Amniotic stem cell (primary cell): ENCODE measurements at places on chromosomes 5 and 9.

DNA sequence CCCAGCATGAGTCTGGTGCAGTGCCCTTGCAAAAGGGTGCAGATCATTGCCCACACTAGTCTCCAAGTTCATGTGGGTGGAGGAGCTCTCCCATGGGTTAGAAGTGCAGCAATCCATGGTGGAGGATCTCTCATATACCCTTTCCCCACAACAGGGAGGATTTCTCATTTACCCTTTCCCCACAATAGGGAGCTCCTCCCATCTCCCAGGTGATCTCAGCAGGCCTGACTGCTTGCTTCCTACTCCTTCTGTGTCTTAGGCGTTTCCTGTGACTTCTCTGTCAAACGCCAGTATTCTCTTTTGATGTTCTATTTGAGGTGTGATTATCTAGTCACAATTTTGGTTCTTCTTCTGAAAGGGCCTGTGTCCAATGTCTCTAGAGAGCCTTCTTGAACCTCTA is 133.8 kb upstream of the RFX3 start:
- no peak for DNase-seq

GRCh38 chr5:176474476-176474875 is 26.3 kb downstream of the FAF2 start:
- DNase-seq = no peak

DNA sequence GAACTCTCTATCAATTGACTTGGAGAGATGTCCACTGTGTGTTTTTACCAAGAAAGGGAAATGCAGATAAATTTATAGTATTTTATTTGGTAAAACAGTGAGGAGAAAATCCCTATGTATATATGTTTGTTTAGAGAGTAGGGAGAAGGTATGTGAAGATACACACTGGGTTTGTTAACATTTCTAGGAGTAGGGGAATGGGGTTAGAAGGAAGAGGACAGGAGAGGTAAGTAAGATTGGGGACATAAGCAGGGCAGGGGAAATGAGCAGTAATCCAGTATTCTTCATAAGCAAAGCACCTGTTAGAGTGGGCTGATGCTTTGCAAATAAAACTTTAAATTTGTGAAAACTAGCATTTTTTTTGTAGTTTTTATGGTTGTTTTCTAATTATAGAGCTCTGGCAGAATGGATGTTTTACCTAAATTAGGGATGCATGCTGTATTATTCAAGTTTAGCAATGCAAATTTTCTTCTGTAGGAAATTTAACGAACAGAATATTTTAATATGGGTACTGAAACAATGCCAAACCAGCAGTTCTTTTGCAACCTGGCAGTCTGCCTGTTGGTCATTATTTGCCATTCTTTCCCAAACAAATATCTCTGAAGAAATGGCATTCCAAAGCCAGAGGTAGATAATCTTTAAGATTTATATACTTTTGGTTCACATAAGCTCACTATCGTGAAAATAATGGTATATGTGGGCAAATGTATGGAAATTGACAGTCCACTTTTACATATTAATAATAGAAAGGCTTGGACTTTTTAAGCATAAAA is 19.4 kb upstream of the DCP2 start:
- DNase-seq = no peak

DNA sequence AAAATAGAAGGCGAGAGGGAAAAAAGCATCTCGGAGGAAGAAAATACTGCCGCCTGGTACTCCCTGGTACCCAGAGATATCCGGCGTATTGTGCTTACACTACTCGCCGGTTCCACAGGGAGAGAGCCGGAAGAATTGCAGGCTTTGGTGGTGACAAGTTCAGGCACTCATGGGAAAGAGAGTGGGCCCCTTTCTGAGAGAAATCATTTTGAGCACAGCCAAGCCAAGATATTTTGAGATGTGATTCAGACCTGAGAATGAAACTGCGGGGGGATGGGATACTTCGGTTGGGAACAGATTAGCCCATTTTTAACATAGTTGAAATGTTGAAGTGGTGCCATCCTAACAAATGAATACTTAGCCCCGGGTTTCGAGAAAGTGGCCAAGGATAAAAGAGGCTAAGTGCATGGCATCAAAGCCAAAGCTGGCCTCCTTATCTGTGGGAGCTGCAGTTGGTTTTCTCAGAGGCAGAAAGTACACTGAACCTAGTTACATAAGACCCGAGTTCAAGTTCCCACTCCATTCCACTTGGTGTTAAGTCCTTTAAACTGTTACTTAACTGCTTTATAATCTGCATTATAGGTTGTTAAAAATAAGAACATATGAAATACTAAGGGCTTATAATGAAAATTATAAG is 62.7 kb downstream of the SLC1A3 start:
- DNase-seq = no peak

DNA sequence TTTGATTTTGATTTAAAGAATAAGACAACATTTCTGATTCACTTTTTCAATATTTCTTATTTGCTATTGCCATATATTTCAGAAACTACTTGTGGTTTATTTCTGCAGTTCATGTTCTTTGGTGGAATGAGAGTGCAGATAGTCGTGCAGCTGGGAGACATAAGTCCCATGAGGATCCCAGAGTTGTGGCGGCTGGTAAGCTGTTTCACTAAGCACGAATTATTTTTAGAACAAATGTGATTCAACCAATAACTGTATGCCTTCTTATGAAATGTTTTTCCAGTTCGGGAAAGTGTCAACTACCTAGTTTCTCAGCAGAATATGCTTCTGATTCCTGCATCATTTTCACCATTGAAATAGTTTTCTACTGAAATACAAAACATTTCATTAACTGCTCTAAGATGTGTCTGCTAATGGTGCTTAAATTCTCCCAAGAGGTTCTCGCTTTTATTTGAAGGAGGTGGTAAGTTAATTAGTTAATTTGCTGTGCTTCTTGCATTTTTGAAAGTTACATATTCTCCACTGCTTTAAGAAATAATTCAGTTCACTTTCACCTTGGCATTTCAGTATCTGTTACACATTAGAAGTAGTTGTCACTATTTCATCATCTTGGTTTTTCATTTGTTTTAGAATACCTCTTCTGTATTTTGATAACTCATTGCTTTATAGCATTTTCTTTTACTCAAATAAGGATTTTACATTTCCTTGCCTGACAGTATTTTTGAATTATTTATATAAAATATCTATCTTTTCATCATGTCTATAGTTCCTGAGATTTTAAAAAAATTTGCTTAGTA is 9.0 kb downstream of the NIPSNAP3B start:
- no peak for DNase-seq

DNA sequence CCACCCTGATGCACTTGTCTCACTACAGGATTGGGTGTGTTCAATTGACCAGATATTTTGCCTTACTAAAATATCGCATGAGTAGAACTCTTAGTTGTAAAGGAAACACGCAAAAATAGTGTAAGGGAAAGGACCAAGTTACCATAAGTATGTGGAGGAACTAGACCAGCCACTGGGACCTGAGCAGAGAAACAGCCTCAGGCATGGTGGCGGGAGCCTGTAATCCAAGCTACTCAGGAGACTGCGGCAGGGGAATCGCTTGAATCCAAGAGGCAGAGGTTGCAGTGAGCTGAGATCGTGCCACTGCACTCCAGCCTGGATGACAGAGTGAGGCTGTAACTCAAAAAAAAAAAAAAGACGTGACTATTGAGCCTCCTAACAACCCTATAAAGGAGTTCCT is 117.9 kb upstream of the SPATA31C2 start:
- DNase-seq = no peak

- DNase-seq = no peak
Observed at GRCh38 chr9:131475111-131475955, 27.4 kb upstream of the POMT1 start.

GRCh38 chr9:87512311-87512710 is 14.6 kb downstream of the DAPK1 start:
- DNase-seq = no peak

DNA sequence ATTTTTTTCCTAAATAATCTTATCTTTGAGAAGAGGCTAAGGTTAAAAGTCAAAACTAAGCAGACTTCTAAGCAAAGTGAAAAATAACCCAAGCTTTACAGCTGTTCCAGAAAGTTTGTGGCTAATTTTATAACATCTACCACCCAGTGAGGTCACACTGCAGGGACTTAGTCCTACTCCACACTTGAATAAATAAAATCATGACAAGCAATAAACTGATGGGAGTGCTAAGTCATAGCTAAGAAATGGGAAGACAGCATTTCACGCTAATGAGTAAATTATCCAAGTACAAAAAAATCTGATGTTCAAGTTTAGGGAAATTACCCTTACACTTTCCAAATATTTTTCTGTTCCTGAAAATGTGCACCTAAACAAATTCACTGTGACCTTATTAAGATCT is 47.7 kb downstream of the ZNF608 start:
- no peak for DNase-seq

DNA sequence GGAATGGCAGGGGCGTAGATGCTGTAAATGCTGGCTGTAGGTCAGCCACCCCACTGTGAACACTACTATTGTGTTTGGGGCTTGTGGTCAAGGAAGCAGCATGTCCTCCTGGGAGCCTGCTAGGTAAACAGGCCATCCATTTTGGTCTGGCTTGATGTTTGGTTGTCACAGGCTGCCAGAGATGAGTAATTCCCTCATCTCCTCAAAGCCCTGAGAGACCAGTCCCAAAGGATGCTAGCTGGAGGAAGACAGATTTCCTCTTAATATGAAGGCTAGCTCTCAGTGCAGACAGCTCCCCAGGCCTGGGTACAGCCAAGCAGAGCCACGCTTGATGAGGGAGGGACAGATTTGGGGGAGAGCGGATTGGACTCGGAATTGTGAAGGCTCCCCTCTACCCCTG is 72.5 kb upstream of the MAP1B start:
- no peak for DNase-seq

DNA sequence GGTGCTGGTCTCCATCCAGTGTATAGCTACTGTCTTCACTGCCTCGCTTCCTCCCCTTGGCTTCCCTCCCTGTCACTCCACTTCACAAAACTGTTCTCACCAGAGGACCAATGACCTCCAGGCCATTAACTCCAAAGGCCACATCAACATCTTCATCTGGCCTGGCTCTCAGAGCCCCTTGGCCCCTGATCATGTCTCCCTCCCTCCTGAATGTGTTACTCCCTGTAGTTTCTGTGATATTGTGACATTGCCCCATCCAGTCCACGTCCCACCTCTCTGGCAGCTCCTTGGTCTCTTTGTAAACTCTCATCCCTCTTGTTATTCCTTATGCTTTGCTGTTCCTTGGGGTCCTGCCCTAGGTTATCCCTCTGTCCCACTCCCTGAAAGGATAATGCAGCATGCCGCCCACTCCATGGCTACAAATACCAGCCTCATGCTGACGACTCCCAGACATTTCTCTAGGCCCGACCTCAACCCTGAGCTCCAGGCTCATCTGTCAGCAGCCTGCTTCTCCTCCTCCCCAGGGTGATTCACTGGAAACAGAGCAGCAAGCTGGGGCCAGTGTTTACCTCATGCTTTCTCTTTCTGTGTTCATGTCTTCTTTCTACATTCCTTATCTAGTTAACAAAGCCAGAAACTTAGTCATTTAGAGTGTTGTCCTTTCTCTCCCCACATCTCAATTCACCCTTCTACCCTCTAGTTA is 312.2 kb downstream of the SPOCK1 start:
- DNase-seq = peak; percentile 49

DNA sequence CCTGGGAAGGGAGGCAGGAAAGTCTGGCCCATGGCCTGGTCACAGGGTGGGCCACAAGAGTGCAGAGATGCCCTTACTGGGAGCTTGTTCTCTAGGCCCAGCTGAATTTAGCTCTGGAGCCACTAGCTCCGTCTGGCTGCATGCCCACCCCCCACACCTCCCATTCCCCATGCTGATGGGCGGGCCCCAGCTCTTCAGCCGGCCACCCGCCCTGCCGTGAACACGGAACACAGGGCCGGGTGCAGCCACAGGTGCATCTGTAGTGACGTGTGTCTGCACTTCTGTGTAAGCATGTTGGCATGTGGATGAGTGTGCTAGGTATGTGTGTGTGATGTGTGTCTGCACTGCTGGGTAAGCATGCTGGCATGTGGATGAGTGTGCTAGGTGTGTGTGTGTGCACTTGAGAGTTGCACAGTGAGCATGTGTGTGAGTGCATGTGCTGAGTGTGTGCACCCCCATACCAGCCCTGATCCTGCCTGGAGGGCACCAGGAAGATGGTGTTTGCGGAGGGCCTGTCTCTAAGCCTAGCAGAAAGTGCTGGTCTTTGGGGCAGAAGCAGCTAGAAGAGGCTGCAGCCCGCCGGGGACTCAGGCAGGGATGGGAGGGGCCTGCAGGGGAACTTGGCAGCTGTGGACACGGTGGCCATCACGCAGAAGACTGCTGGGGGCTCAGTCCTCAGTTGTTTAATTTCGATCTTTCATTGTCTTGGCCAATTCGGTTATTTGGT is 136.4 kb downstream of the CACNA1B start:
- DNase-seq = no peak

DNA sequence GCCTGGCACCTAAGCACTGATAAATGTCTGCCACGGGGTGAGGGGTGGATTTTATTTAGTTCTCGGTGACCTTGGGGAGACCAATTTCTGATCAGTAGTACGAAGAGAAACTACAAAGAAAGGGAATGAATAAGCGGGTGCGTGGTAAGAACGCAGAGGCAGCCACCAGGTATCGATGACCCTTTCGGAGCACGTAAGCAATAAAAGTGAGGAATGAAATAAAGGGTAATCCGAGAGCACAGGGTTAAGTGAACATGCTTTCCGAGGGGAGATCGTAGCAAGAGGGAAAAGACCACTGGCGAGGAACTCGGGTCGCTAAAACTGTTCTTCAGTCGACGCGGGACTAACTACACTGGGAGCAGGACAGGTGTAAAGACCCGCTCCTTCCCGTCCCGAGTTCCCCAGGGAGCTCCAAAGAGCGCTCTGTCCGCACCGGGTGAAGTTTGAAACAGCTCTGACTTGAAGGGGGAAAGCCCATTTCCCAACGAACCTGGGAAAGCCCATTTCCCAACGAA is 1.1 kb downstream of the ELOVL7 start:
- no peak for DNase-seq

DNA sequence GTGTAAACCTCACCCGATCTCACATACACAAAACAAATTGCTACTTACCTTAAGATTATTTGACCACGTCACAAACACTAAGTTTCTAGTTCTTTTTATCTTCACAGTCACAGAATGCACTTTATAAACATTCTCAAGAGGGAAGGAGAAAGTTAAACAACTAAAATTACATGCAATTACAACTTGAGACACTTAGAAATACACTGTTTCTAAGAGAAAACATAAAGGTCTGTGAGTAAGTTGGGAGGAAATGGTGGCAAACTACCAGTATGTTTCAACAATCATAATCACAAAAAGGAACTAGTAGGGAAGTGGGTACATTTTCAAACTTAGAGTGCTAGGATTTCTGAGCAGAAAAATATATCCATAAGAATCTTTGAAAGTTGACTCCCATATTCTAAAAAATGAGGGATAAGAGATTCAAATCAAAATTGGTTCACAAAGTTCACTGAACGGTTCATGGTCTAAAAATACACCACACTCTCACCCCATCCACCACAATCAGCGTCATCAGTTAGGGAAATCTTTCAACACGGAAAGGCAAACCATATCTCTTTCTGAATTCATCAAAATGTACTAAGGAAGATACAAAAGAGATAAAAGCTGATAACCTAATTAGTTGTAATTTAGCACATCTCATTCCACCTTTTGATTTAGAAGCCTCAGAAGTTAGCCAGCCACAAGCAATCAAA is 182.6 kb downstream of the BNC2 start:
- DNase-seq = no peak

GRCh38 chr5:66867618-66868322 is 271.6 kb downstream of the MAST4 start:
- DNase-seq = no peak

GRCh38 chr5:157743163-157744050 is at the start of gene LSM11:
Gene LSM11 (plus strand): TSS chr5:157743712. CDS start chr5:157743751, 39 bp downstream.
- peak; percentile 65 for DNase-seq
